ENCODE measurements at places on chromosomes 1 and 21.

DNA sequence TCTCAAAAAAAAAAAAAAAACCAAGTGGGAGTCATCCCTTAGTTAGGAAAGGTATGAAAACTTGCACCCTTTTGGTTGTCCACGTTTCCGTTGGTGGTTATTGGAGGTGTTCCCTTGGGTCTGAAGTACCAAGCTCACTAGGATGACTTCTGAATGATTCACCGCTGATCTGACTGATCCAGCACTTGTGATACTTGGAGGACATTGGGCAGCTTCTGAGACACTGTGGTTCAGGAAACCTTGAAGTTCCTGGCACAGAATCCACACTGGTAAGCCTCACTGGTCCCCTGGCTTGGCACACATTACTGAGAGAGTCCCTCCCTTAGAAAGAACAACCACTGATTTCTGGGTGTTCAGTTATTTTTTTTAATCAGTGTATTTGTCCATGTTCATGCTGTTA lies 91.9 kb downstream of the RYR2 start:
- DNase-seq: no peak

- peak; percentile 57 for DNase-seq
Observed at GRCh38 chr1:59695252-59695651, 119.5 kb upstream of the HOOK1 start.

GRCh38 chr1:76951153-76951552 lies 83.9 kb downstream of the ST6GALNAC5 start:
- peak; percentile 79 for DNase-seq

DNA sequence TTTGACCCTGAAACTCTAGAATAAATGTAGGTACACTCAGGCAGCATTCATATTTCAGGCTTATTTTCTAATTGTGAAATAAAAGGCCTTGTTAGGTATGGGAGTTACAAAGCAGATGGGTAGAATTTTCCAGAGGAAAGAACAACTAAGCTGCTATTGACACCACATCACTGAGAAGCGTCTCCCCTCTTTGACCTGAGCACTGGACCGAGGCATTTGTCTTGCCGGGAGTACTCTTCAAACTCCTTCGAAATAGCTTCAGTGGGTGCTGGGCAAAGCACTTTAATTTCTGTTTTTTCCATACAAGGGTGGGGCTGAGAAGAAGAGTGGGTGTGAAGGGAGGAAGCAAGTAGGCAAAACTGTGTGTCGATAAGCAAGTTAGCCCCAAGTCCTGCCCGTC lies 36.4 kb downstream of the ABCA4 start:
- DNase-seq: no peak

GRCh38 chr1:64975740-64976139 lies 9.4 kb upstream of the JAK1 start:
- DNase-seq: no peak

GRCh38 chr1:40034869-40035268 lies 5.7 kb upstream of the CAP1 start:
- no peak for DNase-seq

- no peak for DNase-seq
Observed at GRCh38 chr1:221514806-221515205, 227.1 kb downstream of the DUSP10 start.

- no peak for DNase-seq
Observed at GRCh38 chr1:150927624-150928023, 1.5 kb downstream of the SETDB1 start.

- DNase-seq: no peak
Observed at GRCh38 chr1:237258871-237259270, 216.9 kb downstream of the RYR2 start.

GRCh38 chr1:97433094-97433823 lies 487.6 kb downstream of the DPYD start:
- peak; percentile 88 for DNase-seq

DNA sequence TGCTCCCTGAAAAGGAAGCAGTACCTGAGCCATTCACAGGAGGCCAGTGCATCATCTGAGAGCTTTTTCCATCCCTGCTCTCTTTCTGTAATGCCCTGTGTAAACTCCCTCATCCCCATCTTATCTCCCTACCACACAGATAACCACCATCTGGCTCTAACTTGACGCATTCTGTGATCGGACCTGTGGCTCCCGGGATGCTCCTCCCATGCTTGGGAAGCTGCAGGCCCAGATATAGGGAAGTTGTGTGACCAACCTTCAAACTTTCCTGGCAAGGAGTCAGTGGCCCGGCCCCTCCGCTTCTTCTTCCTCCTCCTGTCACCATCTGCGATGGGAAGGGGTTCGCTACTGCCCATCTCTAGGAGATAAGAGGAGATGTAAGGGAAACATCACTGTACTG lies 21.1 kb downstream of the MKNK1 start:
- DNase-seq: no peak

- peak; percentile 52 for DNase-seq
Observed at GRCh38 chr1:3453891-3454810, at the start of gene ARHGEF16. Gene ARHGEF16, plus strand, starts transcription at chr1:3454665. Its CDS starts 8,420 bp downstream, at chr1:3463085.

DNA sequence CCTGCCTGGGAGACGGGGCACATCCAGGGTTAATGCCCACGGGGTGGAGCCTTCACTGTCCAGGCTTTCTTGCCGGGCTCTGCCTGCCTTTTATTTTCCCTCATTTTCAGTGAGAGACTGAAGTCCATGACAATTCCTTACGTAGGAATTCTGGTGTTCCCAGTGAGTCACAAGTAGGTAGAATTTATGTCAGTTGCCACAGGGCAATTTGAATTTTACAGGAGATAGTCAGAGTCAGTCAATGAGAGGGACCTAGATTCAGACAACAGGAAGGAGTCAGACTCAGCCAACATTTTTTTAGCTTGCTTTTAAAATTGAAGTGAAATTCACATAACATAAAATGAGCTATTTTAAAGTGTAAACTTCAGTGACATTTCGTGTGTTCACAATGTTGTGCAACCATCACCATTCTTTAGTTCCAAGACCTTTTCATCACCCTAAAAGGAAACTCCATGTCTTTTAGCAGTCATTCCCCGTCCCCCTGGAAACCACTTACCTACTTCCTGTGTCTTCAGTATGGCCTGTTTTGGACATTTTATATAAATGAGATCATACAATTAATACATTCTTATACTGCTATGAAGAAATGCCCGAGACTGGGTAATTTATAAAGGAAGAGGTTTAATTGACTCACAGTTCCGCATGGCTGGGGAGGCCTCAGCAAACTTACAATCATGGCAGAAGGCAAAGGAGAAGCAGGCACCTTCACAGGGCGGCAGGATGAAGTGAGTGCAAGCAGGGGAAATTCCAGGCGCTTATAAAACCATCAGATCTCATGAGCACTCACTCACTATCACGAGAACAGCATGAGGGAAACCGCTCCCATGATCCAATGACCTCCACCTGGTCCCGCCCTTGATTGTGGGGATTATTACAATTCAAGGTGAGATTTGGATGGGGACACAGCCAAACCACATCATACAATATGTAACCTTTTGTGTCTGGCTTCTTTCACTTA lies 14.6 kb downstream of the AJAP1 start:
- DNase-seq: peak; percentile 97

GRCh38 chr1:205824180-205824579 lies 11.2 kb upstream of the SLC41A1 start:
- no peak for DNase-seq

GRCh38 chr21:44845418-44846223 lies 27.8 kb upstream of the SUMO3 start:
- DNase-seq: peak; percentile 61

DNA sequence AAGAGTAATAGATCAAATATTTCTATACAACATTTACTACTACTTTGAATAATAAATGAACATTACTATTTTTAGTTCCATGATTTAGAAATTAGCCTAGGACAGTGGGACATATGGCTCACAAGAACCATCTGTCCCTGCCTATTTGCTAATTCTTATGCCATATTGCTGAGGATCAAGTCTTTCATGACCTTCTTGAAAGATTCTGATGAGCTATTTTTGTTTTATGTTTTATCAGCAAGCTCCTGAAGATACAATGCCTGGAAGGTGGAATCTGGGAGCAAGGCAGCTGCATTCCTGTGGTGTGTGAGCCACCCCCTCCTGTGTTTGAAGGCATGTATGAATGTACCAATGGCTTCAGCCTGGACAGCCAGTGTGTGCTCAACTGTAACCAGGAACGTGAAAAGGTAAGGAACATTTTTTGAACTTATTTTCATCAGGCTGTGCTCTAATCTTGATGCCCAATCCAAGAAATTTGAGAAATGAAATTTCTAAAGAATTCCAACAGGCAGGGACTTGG lies 326.7 kb downstream of the PAPPA2 start:
- peak; percentile 38 for DNase-seq

- no peak for DNase-seq
Observed at GRCh38 chr1:203456577-203456976, 19.0 kb upstream of the PRELP start.

GRCh38 chr21:43306391-43306790 lies 120.5 kb downstream of the SIK1 start:
- DNase-seq: no peak

GRCh38 chr1:221793439-221794078 lies 51.7 kb upstream of the DUSP10 start:
- DNase-seq: no peak

- no peak for DNase-seq
Observed at GRCh38 chr1:168069384-168069783, 67.3 kb downstream of the GPR161 start.

GRCh38 chr21:35204850-35205541 lies 155.9 kb upstream of the RUNX1 start:
- DNase-seq: peak; percentile 88

DNA sequence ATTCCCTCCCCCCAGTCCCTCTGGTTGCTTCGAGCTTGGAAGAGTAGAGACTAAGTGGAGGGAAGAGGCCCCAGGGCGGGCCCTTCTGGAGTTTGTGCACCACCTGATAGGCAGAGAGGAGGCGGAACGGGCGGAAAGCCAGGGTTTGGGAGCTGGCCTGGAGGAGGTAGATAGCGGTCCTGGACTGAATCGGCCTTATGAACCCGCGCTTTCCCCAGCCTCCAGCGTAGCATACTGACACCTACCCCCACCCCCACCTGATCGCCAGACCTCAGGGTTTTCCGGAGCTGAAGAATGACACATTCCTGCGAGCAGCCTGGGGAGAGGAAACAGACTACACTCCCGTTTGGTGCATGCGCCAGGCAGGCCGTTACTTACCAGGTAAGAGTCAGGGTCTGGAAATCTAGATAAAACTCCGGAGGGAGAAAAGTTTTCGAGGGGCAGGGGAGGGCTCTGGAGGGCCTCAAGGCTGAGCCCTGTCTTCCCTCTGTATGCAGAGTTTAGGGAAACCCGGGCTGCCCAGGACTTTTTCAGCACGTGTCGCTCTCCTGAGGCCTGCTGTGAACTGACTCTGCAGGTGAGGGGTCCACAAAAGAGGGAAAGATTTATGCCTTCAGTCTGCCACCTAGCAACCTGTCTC lies 705 bp downstream of the UROD start:
- peak; percentile 73 for DNase-seq

GRCh38 chr1:47669081-47669585 lies 231.3 kb downstream of the FOXD2 start:
- DNase-seq: no peak

DNA sequence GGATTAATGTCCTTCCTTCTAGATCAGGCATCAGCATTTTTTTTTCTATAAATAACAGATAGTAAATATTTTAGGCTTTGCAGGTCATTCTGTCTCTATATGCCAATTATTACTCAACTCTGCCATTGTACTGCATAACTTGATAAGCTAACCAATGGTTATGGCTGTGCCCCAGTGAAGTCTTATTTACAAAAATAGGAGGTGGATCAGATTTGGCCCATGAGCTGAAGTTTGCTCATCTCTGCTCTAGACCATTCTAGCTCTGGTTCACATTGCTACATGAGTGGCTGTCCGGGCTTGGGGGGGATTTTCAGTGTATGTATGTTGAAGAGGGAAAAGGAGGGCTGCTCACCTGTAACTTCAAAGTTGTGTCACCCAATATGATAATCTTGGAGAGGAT lies 10.1 kb downstream of the RAB7B start:
- no peak for DNase-seq
